ENCODE measurements at places on chromosomes 6 and 20. TPM values are rescaled to one million over a fixed set of nuclear protein-coding genes. Genes with fewer than 3 reads are reported as not detected.

The GABRR1 gene
- total RNA-seq: 0.21 TPM

The CASS4 gene
- 0.98 TPM for total RNA-seq

GRCh38 chr6:100078509-100078908, 84.5 kb upstream of the MCHR2 start:
- DNase-seq: no peak

- DNase-seq: no peak
Measured at GRCh38 chr6:147184379-147184778, 19.8 kb upstream of the STXBP5 start.

The CRISP3 gene
- total RNA-seq: not detected

The NKAIN4 gene
- not detected for total RNA-seq

The SLC22A7 gene
- total RNA-seq: not detected

The DSP gene
- total RNA-seq: 201 TPM

DNA sequence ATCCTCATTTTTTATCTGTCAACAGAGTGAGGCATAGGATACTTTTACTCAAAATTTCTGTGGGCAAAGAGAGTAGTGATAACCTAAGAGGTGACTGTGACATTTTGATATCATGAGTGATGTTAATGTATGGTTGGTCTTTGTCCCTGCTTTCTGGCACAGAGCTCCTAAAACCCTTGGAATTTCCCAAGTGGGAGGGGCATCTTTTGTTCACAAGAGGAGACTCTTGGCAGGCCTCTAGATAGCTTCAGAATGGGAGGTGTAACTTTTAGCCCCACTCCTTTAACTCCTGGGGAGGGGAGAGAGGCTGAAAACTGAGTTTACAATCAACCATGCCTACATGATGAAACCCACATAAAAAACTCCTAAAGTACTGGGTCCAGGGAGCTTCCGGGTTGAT, 527.8 kb downstream of the RFPL4B start:
- no peak for DNase-seq

The DEF6 gene
- 12.5 TPM for total RNA-seq

Measured in colonic mucosa (tissue), 4 donors.